Stimulated activated naive CD8-positive, alpha-beta T cell treated with anti-CD3 and anti-CD28 coated beads, Interleukin-15, amount 100 ng/mL, for 72 hours (primary cell): ENCODE measurements at places on chromosomes 12 and 14.
A peak's percentile ranks its signal among the peaks of the same experiment; 100 is the strongest.

DNA sequence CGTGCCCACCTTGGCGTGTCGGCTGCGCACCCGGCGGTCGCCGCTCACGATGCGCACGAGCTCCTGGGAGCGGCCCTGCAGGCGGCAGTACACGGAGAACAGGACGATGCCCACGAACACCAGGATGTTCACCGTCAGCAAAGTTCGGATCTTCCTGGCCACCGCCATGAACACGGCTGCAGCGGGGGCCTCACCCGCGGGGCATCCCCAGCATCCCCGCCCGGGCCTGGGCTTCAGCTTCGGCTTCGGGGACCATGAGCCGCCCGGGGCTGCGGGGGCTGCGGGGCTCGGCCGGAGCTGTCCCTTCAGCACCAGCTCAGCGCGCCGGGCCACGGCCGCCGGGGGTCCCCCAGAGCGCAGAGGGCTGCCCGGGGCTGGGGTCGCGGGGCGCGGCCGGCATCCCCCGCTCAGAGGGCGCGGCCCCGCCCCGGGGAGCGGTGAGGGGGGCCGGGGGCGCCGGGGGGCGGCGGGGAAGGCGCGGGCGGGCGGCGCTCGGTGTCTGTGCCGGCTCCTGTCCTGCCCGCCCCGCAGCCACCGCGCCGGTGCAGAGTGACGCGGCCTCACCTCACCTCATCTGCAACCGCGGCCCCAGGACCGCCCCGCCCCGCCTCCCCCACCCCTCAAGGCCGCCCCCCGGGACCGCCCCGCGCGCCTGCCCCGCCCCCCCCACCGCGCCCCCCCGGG lies at the start of gene GALNT9:
GALNT9 (minus strand) TSS at position 554 of the 684 bp plus-strand sequence; CDS start at position 168, 386 bp downstream.
- peak; percentile 15 for DNase-seq

DNA sequence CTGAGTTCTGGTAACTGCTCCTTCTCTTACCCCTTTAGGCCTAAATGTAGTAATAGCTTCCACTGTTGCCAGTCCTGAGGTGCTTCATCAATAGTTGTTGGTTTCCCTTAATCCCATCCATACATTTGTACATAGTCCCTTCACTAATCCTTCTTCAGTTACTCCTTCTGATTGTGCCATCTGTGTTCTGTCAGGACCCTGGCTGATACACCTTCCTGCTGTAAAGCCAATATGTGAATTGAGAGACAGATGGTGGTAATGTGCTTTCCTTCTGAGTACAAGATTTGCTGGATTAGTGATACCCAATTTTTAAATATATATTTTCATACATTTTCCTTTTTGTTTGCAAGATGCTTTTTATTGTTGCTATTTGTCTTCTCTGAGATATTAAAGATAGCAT lies 66.4 kb downstream of the OTOGL start:
- DNase-seq = no peak

DNA sequence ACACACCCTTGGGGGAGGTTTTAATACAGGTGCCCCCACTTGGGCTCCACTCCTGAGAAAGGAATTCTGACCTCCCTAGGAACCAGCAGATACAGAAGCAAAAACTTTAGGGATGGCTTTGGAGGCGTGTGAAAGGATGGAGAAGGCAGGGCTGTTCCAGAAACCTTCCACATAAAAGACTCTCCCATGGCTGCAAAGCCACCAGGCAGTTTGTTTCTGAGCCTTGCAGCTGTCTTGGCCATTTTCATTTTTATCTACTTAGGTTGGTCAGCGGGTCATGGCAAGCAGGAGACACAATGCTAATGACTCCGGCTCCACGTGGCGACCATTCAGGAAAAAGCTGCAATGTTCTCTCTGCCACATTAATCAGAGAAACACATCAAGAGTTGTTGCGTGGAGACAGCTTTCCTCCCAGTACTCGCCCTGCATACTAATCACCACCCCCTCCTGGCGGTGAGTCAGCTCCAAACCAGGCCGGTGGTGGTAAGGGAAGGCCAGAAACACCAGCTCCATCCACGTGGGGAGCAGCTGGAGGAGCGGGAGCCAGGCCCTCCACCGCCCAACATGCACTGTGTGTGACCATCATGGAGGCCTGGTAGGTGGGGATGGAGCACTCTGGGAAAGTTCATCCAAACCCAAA lies 30.9 kb upstream of the IRF2BPL start:
- no peak for DNase-seq

DNA sequence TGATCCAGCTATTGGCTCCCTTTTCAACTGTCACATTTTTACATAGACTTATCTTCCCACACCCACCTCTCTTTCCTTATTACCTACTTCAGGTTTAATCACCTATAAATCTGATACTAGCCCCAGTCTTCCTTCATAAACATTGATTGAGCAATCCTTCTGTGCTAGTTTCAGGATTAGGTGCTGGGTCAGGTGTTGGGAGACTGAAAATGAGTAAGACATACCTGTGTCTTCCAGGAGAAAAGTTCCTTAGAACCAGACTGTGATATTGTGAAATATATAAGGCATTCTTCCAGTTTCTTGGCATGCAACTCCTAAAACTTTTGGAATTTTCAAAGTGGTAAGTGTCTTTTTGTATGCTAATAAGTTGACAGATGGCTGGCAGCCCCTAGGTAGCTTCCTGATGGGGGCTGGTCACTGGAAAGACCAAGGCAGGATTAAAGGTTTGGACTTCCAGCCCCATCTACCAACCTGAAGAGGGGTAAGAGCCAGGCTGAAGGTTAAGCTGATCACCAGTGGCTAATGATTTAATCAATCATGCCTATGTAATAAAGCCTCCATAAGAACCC lies 4.6 kb downstream of the ANO6 start:
- no peak for DNase-seq

DNA sequence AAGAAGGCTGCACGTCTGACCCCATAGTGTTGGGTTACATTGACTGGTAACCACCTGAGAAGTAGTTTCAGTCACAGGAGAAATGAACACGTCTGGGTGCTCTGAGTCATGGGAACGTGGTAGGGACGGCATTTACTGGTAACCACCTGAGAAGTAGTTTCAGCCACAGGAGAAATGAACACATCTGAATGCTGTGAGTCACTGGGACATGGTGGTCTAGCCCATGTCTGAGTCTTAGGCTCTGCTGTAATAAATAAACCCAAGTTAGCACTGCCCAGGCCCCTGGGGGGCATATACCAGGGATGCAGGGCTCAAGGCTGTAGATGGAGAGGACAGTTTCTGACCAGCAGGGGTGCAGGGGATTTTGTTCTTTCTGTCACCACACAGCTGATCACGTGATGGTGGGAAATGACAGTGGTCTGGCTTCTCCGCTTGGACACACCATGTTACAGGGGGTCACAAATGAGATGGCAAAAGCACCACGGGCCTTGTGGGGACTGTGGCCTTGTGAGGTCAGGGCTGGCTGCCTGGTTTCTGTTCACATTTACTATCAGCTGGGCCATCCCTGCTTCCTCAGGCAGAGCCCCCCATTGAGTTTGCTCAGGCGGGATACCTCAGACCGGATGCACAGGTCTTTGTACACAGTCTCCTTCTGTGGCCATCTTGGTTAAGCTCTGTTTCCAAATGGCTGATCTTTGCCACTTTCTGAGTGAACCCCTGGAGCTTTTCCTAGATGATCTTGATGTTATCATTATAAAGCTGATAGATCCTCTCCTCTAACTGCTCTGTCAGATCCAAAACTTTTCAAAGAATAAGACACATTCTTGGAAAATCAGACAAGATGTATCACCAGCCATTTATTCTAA lies 9.8 kb upstream of the C12orf42 start:
- DNase-seq = peak; percentile 88

DNA sequence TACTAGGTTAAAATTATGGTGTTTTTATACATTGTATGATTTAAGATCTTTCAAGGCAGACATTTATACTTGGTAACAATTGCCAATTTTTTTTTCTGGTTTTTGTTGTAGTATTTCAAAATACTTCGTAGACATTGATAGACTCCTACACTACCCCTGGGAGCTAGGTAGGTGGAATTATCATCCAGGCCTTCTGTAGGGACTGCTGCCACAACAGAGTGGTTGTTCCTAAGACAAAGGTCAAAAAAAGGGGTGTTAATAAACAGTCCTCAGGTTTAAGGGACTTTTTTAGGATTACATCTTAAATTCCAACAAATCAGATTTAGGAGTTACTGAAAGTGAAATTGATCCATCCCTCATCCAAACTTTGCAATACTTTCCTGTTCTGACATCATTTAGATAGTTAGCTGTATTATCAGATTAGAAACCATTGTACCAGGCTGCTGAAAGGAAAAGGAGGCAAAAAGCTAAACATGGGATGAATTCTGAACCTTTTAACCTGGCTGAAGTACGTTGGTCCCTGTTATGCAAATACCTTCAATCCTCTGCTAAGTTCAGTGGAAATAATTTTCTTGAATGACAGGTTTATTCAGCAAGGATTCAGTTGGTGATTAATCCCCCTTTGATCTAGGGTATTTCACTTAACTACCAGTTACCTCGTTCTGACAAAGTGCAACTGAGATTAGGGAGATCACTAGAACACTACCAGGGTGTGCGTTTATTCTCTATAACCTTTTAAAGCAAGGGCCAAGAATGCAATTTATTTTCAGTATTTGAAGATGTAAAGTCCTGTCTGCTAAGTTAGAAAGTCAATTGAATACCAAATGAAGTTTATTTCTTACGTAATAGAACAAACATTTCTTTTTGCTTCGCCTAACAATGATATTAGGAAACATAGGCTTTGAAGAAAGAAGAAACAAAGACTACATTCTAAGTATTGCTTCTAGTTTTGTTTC lies 23.2 kb downstream of the AP5M1 start:
- DNase-seq = no peak

- no peak for DNase-seq
Measured at GRCh38 chr14:61841145-61841544, 78.9 kb downstream of the SNAPC1 start.

DNA sequence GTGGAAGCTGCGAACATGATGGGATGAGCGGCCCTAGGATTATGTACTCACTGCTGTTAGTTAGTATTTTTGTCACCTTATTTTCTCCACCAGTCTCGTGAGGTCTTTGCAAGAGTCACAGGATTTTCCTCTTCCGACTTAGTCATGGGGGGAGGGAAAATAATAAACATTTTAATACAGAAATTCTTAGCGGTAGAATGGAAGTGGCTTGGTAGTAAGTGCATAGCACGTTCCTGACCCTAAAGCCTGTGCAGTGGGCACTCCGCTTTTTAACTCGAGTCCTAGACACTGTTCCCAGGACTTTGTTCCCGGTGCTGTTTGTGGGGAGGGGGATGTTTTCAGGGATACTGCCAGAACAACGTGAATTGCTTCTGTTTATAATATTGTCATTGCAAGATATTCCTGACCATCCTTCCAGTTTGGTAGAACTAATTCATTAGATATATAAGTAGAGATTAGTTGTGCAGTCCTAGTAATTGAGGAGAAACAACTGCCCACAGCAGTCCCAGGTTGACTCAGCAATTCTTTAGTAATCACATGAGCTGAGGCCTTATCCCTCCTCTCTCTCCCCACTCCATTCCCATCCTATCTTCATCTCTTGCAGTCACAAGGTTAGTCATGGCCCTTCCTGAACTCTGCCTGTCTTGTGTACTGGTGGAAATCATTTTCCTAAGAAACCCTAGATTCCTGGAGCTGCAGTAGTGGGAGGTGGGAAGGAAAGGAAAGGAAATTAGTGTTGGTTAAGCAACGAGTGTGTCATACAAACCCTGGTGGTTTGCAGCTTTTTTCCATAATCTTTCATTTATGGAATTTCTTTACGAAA lies 799 bp downstream of the SLC38A6 start:
- DNase-seq = no peak

DNA sequence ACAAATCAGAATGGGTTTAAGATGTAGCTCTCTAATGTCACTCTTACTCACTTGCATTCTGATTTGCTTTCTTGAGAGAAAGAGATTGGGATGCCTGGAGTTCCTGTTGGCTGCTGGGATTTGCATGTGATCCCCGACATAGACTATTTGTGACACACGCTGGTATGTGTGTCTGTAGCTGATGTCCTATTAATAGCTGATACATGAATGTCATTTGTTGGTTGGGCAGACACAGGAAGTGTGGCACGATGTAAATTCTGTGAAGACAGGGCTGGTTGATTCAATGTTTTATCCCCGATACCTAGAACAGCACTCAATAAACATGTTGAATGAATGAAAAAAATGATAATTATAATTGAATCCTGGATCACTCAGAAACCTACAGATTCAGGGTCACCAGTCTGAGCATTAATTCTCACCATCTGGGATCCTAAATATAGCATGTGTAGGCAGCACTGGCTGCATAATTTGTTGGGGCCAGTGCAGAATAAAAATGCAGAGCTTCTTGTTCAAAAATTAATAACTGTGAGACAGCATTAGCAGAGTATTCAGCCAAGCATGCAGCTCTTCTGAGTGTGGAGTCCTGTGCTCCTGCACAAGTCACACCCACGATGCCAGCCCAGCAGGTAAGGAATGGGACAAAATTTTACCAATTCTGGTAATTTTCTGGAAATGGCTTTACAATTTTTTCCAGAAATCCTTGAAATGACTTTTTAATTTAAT lies 35.5 kb upstream of the SOCS2 start:
- DNase-seq = no peak

DNA sequence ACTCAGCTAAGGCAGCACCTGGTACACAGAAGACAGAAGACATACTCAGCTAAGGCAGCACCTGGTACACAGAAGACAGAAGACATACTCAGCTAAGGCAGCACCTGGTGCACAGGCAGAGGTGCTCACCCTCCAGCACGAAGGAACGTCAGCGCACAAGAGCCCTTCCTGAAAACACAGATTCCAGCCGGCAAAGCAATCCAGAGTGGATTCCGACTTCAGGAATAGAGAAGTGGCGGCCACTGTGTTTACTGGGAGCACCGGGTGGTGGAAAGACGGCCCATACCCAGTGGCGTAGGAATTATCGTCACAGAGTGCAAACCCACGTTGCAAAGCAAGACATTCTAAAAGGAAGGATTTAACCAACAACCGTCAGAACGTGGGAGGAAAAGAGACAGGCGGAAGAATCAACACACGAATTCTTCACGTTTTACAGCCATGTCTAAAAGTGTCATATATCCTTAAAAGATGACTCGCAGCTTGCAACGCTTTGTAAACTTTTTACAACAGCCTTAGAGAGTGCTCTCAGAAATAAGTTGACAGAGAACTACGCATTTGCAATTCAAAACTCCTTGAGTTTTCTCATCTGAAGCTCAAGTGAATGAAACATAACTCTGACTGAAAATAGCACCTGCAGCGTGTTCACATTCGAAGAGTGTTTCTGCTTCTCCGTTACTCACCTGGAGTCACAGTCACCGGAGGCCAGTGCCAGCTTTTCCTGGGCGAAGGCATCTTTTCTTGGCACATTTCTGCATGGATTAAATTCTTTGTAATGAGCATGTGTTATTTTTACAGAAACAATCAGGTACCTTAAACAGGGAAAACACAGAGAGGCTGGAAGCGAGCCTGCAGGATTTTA lies 55.8 kb upstream of the GALNT9 start:
- no peak for DNase-seq
